Activated CD4-positive, alpha-beta T cell treated with anti-CD3 and anti-CD28 coated beads, Interleukin-2, amount 10 ng/mL, durations not matched to agents 7 days and 5 days (primary cell): ENCODE measurements at places on chromosomes 1 and 21. TPM values are rescaled to one million over a fixed set of nuclear protein-coding genes. Genes with fewer than 3 reads are reported as not detected.

DNA sequence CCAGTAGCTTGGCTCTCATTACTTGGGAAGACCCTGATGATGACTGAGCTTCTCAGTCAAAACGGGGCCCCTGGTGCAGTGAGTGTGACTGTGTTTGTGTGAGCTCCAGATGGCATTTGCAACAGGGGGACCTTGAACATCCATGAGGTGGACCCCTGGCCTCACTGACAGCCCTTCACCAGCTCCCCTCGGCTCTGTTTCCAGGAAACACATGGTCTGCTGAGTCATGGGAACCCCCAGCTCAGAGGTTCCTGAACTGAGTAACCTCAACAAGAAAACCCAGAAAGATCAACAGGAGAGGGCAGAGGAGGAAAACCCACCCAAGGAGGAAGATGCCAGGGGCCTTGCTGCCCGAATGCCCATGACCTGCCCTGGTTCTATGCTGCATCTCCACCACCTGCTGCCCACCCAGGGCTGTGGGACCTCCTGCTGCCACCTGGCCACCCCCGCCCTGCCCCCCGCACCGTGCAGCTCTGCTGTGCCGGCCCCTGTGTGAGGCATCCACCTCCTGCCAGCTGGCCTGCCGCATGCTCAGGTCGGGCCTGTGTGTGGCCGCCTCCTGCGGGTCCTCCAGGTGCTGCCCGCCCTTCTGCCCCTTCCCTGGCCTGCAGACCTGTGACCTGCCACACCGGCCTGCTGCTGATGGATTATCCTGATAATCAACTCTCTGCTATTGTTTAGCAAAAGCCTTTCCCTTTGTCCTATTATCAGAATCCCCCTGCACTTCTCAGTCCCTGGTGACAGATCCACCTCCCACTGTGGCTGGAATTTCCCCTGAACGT, 4.2 kb upstream of the KRTAP12-1 start:
- no peaks in the 10 kb centered on the region for H3K36me3 ChIP-seq
- no peak for DNase-seq
- peaks cover 13% of the 10 kb centered on the region for H3K27me3 ChIP-seq
- no peak overlapping the region for H3K4me3 ChIP-seq

MARK1 gene
- not detected for total RNA-seq

- H3K4me3 ChIP-seq, result peak overlapping the region; percentile 99
- H3K36me3 ChIP-seq, result peaks cover 39% of the 10 kb centered on the region
- DNase-seq, result no peak
- no peaks in the 10 kb centered on the region for H3K27me3 ChIP-seq
These were observed 1.6 kb downstream of the CDC42 start for GRCh38 chr1:22053861-22054770.

DNA sequence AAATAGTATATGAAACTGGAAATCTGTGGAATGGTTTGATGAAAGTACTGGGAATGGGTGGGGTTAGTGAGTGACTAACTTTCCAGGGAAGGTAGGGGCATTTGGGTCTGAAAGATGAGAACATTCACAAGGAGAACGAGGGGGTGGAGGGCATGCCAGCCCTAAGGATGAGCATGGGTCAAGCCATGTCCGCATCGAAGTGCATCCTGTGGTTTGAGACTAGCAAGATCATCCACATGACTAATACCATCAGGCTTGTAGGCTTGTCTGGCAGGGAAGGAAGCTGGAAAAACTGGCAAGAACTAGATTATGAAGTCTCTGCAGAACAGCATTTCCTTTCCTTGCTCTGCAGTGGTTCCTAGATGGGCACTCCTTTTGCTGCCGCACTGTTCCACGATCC, 70.4 kb upstream of the UBE2U start:
- peaks cover 2% of the 10 kb centered on the region for H3K4me1 ChIP-seq
- H3K27ac ChIP-seq, result no peak overlapping the region
- H3K27me3 ChIP-seq, result peaks cover 6% of the 10 kb centered on the region
- H3K36me3 ChIP-seq, result no peaks in the 10 kb centered on the region

CD1B gene
- total RNA-seq, result not detected

DNA sequence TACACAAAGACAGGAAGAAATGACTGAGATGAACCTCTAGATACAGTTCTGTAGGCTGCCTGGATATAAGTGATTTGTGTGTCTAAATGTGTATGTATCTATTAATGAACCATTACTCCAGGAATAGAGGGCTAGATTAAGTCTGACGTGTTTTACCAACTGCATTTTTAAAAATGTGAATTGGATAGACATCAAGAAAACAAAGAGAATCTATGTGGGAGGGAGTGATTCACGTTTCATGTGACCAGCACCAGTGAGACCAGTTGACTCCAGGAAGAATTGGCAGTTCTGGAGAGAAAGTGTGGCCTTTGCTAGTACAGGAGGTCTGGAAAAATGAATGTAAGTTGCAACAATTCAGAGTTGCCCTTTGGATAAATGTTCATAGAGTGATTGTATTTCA, 53.4 kb upstream of the RGS21 start:
- H3K4me3 ChIP-seq, result no peak overlapping the region
- H3K27ac ChIP-seq, result no peak overlapping the region
- no peaks in the 10 kb centered on the region for H3K4me1 ChIP-seq
- no peak for DNase-seq
- no peaks in the 10 kb centered on the region for H3K27me3 ChIP-seq
- H3K36me3 ChIP-seq, result no peaks in the 10 kb centered on the region

DNA sequence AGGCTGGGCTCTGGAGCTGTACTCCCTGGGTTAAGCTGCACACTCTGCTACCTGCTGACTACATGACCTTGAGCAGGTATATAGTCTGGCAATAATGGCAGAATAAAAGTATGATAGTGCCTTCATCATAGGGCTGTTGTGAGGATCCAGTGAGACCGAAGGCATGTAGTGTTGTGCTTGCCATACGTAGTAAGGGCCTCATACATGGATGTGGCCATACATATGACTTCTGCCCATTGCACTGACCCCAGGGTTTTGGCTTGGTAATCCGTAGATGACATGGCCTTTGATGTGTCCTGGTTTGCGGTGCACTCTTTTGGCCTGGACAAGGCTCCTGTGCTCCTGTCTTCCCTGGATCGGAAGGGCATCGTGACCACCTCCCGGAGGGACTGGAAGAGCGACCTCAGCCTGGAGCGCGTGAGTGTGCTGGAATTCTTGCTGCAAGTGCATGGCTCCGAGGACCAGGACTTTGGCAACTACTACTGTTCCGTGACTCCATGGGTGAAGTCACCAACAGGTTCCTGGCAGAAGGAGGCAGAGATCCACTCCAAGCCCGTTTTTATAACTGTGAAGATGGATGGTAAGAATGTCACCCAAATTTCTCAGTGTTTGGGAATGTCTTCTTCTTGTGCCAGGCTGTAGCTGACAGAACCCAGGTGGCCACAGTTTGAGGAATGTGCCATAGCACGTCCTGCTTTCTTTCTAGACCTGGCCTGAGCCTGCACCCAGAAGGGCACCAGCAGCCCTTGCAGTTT, 17.0 kb upstream of the CD101 start:
- peaks cover 29% of the 10 kb centered on the region for H3K4me1 ChIP-seq
- H3K36me3 ChIP-seq, result peaks cover 6% of the 10 kb centered on the region
- H3K27me3 ChIP-seq, result no peaks in the 10 kb centered on the region
- no peak for DNase-seq
- H3K4me3 ChIP-seq, result no peak overlapping the region
- no peak overlapping the region for H3K27ac ChIP-seq

MANEAL gene
- 1.3 TPM for total RNA-seq

DNA sequence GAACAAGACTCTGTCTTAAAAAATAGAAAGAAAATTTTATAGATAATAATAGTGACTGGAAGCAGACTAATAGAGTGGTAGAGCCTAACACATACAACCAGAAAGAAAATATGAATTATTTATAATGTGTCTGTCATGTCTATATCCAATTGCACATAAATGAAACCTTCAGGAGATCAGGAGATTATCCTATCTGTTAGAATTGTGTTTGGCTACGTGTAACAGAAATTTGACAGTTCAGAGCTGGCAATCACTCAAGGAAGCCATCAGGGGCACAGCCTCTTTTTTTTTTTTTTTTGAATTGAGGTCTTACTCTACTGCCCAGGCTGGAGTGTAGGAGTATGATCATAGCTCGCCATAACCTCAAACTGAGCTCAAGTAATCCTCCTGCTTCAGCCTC, 157.2 kb downstream of the TGFB2 start:
- H3K27ac ChIP-seq, result no peak overlapping the region
- no peak for DNase-seq
- no peaks in the 10 kb centered on the region for H3K4me1 ChIP-seq
- no peak overlapping the region for H3K4me3 ChIP-seq

GRCh38 chr1:47621977-47622376, 184.1 kb downstream of the FOXD2 start:
- no peaks in the 10 kb centered on the region for H3K4me1 ChIP-seq
- no peaks in the 10 kb centered on the region for H3K27me3 ChIP-seq
- no peak for DNase-seq

NCAM2 gene
- not detected for total RNA-seq

DNA sequence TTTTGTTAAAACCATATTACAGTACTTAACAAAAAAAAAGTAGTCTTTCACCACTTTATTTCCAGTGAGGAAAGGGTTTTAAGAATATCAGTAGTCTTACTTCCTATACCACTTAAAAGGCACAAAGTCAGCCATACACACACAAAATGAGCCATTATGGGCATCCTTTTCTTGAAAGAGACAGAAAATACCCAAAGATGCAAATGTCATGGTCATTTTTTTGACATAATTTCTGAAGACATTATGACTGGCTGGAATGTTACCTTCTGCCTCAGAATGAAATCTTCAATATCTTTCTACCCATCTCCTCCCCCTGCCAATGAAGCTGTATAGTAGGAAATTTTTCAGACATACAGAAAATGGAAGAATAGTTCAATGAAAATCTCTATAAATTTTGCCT, 237.7 kb downstream of the SLC45A1 start:
- no peak overlapping the region for H3K4me3 ChIP-seq
- peaks cover 13% of the 10 kb centered on the region for H3K36me3 ChIP-seq
- no peak overlapping the region for H3K27ac ChIP-seq
- H3K4me1 ChIP-seq, result peaks cover 46% of the 10 kb centered on the region
- DNase-seq, result no peak
- no peaks in the 10 kb centered on the region for H3K27me3 ChIP-seq

HRNR gene
- total RNA-seq, result not detected

- H3K4me1 ChIP-seq, result no peaks in the 10 kb centered on the region
- H3K27ac ChIP-seq, result no peak overlapping the region
- DNase-seq, result no peak
- H3K36me3 ChIP-seq, result no peaks in the 10 kb centered on the region
- no peaks in the 10 kb centered on the region for H3K27me3 ChIP-seq
- H3K4me3 ChIP-seq, result no peak overlapping the region
These were observed 407.4 kb downstream of the NTNG1 start for GRCh38 chr1:107548276-107548675.

GRCh38 chr1:9045861-9046510, 19.8 kb upstream of the SLC2A7 start:
- H3K36me3 ChIP-seq, result no peaks in the 10 kb centered on the region
- H3K27ac ChIP-seq, result no peak overlapping the region
- peaks cover 21% of the 10 kb centered on the region for H3K27me3 ChIP-seq

GRCh38 chr1:233209481-233209880, 86.0 kb downstream of the PCNX2 start:
- peaks cover 18% of the 10 kb centered on the region for H3K36me3 ChIP-seq
- no peaks in the 10 kb centered on the region for H3K27me3 ChIP-seq
- DNase-seq, result no peak
- no peak overlapping the region for H3K27ac ChIP-seq
- H3K4me3 ChIP-seq, result no peak overlapping the region

ARHGEF16 gene
- not detected for total RNA-seq

DNA sequence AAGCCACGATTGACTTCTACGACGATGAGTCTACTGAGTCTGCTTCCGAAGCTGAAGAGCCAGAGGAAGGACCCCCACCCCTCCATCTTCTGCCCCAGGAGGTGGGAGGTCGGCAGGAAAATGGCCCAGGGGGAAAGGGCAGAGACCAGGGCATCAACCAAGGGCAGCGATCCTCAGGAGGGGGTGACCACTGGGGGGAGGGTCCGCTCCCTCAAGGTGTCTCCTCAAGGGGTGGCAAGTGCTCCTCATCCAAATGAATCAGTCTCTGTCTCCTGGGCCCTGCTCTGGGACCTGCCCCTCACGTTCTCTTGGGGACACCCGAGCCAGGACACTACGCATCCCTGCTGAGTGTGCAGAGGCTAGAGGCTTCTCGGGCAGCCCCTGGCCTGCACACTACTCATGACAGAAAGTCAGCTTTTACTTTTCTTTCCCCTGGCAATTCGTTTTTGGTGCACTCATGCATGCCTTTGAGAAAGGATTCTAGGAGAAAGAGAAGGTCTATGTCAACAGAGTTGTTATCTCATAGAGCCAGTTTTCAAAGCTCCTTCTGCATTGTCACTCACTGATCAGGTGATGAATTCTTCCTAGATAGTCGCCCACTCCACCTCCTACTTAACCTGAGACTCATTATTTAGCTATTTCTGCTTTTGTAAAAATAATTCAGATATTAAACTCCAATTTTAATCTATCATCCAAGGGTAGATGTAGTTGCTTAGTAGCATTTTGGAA, 11.6 kb downstream of the RIPPLY3 start:
- H3K4me1 ChIP-seq, result no peaks in the 10 kb centered on the region
- no peaks in the 10 kb centered on the region for H3K36me3 ChIP-seq
- H3K4me3 ChIP-seq, result no peak overlapping the region
- peaks cover 3% of the 10 kb centered on the region for H3K27me3 ChIP-seq
- DNase-seq, result no peak

DNA sequence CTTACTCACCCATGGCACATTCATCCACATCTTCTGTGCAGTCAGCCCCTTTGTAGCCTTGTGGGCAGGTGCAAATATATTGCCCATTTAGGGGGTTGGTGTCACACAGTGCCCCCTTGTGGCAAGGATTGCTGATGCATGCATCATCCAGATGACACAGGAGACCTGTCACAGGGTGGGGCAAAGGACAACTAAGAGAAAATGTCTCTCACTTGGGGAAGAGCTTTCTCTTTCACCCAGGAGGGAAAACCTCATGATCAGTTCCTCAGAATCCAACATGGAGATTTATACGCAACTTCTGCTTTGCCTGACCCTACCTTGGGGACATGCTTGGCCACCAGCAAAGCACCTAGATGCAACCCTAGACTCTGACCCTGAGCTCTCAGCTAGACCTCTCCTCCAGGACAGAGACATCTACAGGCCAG, 71.8 kb upstream of the ADAM30 start:
- DNase-seq, result peak; percentile 84
- H3K36me3 ChIP-seq, result peaks cover 43% of the 10 kb centered on the region
- H3K4me3 ChIP-seq, result no peak overlapping the region
- H3K4me1 ChIP-seq, result peaks cover 9% of the 10 kb centered on the region

CD247 gene
- total RNA-seq, result 251 TPM

- no peak for DNase-seq
- no peak overlapping the region for H3K27ac ChIP-seq
- H3K4me1 ChIP-seq, result peaks cover 3% of the 10 kb centered on the region
- peaks cover 2% of the 10 kb centered on the region for H3K36me3 ChIP-seq
- H3K4me3 ChIP-seq, result no peak overlapping the region
These were observed 38.6 kb downstream of the LHX9 start for GRCh38 chr1:197955486-197956394.
